ENCODE measurements at places on chromosomes 2 and 18.

GRCh38 chr2:62785810-62786597 lies 80.5 kb downstream of the EHBP1 start:
- no peak for DNase-seq

DNA sequence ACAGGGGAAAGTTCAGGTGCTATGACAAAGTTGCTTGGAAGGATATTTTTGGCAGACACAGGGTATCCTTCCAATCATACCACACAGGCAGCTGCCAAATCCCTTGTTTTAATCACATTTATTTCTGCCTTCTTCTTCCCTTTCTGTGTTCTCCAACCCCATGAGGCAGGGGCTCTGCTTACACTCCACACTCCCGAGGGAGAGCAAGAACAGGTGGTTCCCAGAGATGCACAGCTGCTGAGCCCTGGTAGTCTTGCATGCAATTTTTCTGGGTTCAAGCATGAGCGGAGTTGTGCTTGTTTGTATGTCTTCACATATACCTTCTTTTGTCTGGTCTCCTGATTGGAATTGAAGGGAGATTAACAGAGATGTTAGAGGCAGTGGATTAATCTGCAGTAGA lies 251.7 kb upstream of the ST6GAL2 start:
- DNase-seq, result peak; percentile 91

- DNase-seq, result no peak
Observed at GRCh38 chr2:156430980-156431358, 5.2 kb upstream of the GPD2 start.

DNA sequence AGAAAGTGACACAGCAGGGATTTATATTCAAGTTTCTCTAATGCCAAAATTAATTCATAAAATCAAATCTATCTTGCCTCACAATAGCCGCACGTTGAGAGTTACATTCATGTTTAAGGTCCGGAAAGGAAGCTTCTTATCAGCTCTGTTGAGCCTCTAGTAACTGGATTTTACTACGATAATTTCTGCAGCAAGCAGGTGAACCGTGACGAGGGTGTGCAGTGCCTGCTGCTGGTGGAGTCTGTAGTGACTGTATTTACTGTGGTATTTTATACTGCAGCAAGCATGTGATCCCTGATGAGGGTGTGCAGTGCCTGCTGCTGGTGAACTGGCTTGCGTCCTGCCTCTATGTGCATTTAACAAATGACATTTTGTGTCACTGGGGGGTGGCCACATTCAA lies 120.0 kb downstream of the SNTG2 start:
- no peak for DNase-seq

DNA sequence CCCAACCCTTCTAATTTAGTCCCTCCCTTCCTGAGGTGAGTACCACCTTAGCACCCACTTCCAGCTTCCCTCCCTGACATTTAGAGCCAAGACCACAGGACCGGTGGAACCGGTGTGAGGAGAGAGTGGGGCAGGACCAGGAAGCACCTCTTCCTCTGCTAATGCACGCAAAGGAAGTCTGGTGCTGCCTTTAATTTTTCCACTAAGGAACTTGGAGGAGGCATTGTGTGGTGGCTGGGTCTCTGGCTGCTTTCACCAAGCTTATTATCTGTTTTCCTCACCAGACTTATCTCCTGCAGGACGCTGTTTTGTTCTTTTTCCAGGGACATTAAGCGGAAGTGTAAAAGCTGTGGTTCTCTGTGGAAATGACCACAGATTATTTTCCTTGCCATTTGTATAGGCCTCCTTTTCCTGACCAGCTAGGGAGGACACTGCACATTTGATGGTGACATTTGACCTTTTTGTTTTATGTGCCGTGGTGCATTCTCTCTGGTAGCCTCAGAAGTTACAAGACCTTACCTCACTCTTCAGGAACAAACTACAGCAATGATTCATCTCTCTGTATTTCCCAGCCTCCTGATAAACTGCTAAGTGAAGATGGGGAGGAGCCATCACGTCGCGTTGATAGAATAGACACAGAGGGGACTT lies 39.8 kb upstream of the SPTBN1 start:
- DNase-seq, result no peak

DNA sequence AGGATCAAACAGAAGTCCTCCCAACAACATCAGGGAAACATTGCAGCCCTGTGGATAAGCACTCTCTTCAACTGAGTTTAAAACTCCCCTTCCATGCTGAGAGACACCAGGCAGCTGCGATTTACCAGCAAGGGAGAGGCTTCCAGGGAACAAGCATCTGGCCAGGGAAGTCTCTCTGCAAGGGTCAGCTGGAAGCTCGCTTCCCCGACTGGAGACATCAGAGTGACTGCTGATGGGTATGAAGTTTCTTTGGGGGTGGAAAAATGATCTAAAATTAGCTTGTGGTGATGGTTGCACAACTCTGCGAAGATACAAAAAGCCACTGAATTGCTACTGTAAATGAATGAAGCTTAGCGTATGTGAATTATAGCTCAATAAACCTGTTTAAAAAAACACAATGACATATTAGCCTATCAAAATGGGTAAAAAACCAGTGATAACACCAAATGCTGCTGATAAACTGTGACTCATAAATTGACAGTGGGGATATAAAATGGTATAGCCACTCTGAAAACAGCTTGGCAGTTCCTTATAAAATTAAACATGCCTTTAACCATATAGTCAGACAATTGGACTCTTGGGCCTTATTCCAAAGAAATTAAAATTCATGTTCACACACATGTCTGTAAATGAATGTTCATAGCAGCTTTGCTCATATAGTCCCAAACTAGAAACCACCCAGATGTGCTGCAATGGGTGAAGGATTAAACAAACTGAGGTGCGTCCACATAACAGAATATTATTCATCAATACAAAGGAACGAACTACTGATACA lies 1082.0 kb downstream of the SOCS6 start:
- no peak for DNase-seq

- DNase-seq, result no peak
Observed at GRCh38 chr18:63186520-63187222, 132.9 kb downstream of the BCL2 start.
